ENCODE measurements at places on chromosomes 6 and 20.

- peak; percentile 43 for DNase-seq
Measured at GRCh38 chr20:3744806-3745685, 12.6 kb downstream of the HSPA12B start.

- no peak for DNase-seq
Measured at GRCh38 chr6:142804490-142804889, 140.5 kb downstream of the HIVEP2 start.

- no peak for DNase-seq
Measured at GRCh38 chr6:16719488-16719887, 41.8 kb downstream of the ATXN1 start.

GRCh38 chr6:41553405-41553999, 7.3 kb downstream of the FOXP4 start:
- DNase-seq, result no peak

- DNase-seq, result no peak
Measured at GRCh38 chr20:47043086-47043485, 148.4 kb downstream of the EYA2 start.

GRCh38 chr6:112207131-112207530, 47.2 kb downstream of the LAMA4 start:
- DNase-seq, result no peak

DNA sequence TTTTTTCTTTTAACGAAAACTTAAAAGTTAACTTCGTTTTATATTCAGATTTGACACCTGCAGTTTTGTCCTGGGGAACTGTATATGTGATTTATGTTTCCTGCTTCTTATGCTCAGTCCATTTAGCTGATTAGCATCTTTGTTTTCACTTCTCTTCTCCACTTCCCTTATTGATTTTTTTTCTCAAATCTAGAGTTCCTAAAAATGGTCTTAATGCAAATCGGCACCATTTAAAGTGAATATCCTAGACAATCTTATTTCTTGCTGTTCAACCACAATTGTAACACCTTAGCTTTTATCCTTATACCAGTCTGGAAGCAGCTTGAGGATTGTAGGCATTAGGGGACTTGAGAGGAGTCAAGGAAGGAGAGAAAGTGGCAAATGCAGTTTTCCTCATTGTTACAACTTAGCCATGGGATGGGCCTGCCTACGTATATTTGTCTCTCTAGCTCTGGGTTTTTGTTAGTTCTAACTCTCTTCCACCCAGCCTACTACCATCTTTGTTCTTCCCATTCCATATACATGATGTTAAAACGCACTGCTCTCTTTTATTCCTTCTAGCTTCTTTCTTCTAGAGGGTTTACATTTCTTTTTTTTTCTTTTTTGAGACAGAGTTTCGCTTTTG, 8.5 kb downstream of the QRSL1 start:
- DNase-seq, result no peak

DNA sequence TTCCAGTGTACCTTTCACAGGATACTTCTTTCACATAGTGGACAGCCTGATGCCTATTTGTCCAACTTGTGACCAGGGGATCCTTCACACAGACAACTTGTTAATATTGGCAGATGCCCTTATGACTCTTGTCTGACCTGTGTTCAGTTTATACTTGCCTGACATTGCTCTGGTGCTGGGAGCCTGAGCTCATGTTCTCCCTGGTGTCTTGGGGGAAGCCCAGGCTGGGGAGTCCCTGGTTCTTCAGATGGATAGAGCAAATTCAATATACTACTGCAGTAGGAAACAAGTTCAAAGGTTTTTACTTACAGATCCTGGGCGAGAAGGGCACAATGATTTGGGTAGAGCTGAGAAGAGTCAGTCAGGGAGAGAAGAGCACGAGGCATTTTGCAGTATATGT, 76.1 kb downstream of the NKAIN2 start:
- DNase-seq, result no peak
